ENCODE measurements at places on chromosomes 4 and X.

DNA sequence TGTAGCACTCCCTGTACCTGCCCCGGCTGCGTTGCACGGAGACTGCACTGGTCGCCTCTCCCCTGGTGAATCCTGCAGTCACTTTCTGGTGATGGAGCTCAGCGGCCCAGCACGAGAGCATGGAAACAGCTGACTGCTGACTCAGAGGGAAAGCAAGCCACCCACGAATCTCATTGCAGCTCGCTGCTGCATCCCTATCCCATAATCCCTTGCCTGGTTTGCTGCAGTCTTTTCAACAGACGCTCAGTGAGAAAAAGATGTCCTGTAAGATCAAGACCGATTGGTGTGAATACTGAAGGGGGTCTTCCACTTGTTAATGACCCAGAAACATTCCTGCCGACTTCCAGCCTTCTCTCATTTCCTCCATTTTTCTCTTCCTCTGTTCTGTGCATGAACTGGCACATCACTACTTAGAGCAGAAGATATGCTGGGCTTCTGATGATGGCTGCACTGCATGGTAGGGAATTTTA, 52.9 kb downstream of the TRIM2 start:
- DNase-seq, result no peak

DNA sequence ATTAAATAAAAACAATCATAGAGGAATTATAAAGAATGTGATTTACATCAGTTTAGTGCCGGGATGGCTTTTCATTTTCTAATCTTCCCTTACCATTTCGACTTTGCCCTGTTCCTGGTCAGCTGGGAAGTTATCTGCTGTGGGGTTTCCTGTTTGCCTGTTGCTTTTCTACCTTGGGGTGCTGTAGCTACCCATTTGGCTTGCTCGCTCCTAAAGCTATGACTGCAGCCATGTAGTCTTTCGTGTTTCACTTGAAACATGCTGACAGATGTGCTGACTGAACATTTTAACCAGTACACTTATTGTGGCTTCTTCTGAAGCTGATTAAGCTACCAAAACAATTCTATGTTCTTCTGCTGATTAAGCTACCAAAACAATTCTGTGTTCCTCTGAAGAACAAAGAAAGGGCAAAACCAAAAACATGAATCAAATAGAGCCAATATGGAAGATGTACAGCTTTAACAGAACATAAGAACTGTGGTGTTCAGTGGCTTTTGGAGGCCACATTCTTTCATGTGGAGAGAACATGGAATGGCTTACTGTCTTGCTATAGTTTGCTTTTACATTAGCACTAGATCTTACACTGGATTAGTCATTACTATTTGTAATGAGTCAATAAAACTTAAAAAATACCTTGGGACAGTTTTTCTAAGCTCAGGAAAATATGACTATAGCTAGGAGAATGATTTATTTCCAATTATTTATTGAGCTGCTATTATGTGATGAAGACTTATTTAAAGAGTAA, 440.4 kb downstream of the SPRY1 start:
- DNase-seq, result no peak

- DNase-seq, result no peak
These were observed 1600.9 kb upstream of the IGFBP7 start for GRCh38 chr4:58711039-58711438.

DNA sequence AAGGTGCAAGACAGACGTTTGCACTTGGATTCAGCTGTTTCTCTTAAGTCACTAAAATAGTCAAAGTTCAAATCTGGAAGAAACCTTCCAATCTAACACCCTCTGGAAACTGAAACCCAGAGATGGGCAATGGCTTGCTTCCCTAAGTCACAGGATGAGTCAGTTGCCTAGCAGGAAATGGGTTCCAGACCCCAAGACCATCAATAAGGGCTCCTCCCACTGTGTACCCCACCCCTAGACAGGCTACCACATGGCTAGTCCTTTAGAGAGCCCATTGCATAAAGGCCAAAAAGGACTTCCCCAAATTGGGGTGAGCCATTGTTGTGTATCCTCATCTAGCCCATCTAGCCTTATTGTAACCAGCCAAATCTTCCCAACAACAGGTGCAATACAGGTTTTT, 216.2 kb downstream of the HS6ST2 start:
- no peak for DNase-seq

All from kidney epithelial cell (primary cell).